Activated T-helper 2 cell treated with anti-CD3 and anti-CD28 coated beads, Interferon-gamma antibody, Interleukin-2, Interleukin-4, amounts not matched to agents 10 μg/mL and 5 μg/mL and 100 μg/mL, durations not matched to agents 14 hours and 24 hours and 36 hours (primary cell): ENCODE measurements at places on chromosomes 12 and 14.

- H3K27me3 ChIP-seq, result peaks cover 14% of the 10 kb centered on the region
- DNase-seq, result no peak
Observed at GRCh38 chr12:95940514-95940913, 1.9 kb downstream of the CCDC38 start.

DNA sequence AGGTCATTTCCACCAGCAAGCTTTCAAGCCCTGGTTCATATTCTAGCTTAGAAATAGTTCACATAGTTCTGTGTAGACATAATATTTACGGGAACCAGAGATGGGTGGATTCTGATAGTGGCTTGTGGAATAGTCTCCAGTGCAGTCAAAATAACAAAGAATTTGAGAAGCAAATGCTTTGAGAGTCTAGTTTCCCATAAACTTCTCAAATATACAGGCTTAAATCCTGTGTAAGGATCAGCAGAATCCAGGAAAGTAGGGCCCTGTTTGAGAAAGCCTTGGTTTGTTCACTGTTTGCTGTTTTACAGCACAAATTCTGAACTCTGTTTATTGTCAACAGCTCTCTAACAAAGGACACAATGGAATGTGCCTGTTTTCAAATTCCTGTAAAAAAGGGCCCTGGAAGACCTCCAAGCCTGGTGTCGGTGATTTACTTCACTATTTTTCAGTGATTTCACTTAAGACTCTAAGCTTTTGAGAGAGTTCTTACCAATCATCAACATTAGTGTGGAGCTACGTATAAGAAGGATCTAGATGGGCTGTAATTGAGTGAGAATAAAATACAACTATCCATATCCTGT is 11.4 kb upstream of the FOS start:
- H3K27me3 ChIP-seq, result peaks cover 52% of the 10 kb centered on the region
- H3K27ac ChIP-seq, result no peak overlapping the region
- no peak overlapping the region for H3K4me3 ChIP-seq
- DNase-seq, result no peak
- H3K4me1 ChIP-seq, result peaks cover 11% of the 10 kb centered on the region

- H3K36me3 ChIP-seq, result no peaks in the 10 kb centered on the region
- H3K27me3 ChIP-seq, result no peaks in the 10 kb centered on the region
- no peak for DNase-seq
- no peaks in the 10 kb centered on the region for H3K4me1 ChIP-seq
Observed at GRCh38 chr12:91460469-91460868, 277.9 kb upstream of the DCN start.

- H3K27ac ChIP-seq, result no peak overlapping the region
- H3K4me3 ChIP-seq, result no peak overlapping the region
- no peaks in the 10 kb centered on the region for H3K27me3 ChIP-seq
- no peaks in the 10 kb centered on the region for H3K4me1 ChIP-seq
Observed at GRCh38 chr14:87160989-87161388, 832.0 kb downstream of the GALC start.

- peaks cover 36% of the 10 kb centered on the region for H3K36me3 ChIP-seq
- no peak for DNase-seq
- no peak overlapping the region for H3K27ac ChIP-seq
- no peaks in the 10 kb centered on the region for H3K27me3 ChIP-seq
Observed at GRCh38 chr12:56996793-56997545, 9.4 kb downstream of the ZBTB39 start.

DNA sequence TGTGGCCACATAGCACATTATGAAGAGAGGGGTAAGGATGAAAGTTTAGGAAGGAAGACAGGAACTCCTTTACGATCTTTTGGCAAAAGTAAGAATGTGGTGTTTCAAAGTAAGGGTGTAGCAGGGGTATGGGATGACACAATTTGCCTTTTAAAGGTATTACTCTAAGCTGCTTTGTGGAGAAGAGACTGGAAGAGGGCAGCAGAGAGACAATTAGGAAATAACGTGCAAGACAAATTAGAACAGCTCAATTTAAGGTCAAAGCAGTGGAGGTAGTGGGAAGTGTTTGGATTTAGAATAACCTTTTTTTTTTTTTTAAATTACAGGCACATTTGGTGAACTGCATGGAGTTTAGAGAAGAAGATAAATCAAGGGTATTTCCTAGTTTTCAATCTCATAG is 342.6 kb downstream of the NOVA1 start:
- H3K27ac ChIP-seq, result no peak overlapping the region
- H3K27me3 ChIP-seq, result no peaks in the 10 kb centered on the region
- no peak overlapping the region for H3K4me3 ChIP-seq
- H3K4me1 ChIP-seq, result no peaks in the 10 kb centered on the region

DNA sequence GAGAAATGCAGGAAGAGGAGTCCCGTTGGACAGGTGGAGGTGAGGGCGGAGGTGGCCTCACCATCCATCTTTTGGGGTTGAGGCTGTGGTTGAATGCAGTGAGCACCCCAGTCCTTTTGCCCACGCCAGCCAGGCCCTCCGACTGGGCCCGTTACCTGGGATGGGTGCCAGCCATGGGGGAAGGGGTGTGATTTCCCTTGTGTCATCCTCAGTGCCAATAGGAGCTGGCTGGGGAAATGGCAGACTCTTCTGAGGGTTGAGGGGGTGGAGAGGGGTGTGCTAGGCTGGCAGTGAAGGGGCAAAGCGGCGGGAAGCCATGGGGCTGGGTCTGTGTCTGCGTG is 9.6 kb downstream of the KCNH3 start:
- peaks cover 27% of the 10 kb centered on the region for H3K27me3 ChIP-seq
- H3K36me3 ChIP-seq, result no peaks in the 10 kb centered on the region
- peaks cover 9% of the 10 kb centered on the region for H3K4me1 ChIP-seq
- no peak overlapping the region for H3K4me3 ChIP-seq
- H3K27ac ChIP-seq, result no peak overlapping the region

GRCh38 chr14:90758959-90759358 is 57.3 kb downstream of the TTC7B start:
- no peak for DNase-seq
- peak overlapping the region; percentile 70 for H3K4me3 ChIP-seq
- H3K27ac ChIP-seq, result peak overlapping the region; percentile 68
- H3K36me3 ChIP-seq, result no peaks in the 10 kb centered on the region

- no peaks in the 10 kb centered on the region for H3K27me3 ChIP-seq
- no peak for DNase-seq
- no peak overlapping the region for H3K4me3 ChIP-seq
- no peaks in the 10 kb centered on the region for H3K4me1 ChIP-seq
- no peaks in the 10 kb centered on the region for H3K36me3 ChIP-seq
Observed at GRCh38 chr12:61137677-61138414, 1122.4 kb upstream of the USP15 start.

GRCh38 chr14:21426692-21427091 is 29.2 kb downstream of the CHD8 start:
- H3K27me3 ChIP-seq, result no peaks in the 10 kb centered on the region
- no peak overlapping the region for H3K27ac ChIP-seq
- DNase-seq, result no peak
- H3K36me3 ChIP-seq, result peaks cover 79% of the 10 kb centered on the region

DNA sequence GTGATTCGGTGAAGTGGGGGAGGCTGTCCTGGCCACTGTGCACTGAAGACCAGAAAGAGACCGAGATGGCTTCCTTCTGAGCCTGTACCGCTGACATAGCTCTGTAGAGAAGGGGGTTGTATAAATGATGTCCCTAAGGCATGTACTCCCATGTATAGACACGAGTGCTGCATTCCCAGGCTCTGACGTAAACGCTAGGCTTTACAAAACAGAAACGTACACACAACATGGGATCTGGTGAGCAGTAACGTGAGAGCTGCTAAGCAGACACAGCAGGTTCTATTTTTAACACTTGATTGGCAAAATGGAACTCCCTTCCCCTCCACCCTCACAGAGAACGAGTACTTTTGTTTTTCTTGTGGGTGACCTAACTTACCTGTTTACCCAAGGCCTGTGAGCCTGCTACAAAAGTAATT is 35.9 kb downstream of the ACADS start:
- peaks cover 2% of the 10 kb centered on the region for H3K4me1 ChIP-seq
- H3K36me3 ChIP-seq, result peaks cover 30% of the 10 kb centered on the region
- H3K27me3 ChIP-seq, result no peaks in the 10 kb centered on the region

DNA sequence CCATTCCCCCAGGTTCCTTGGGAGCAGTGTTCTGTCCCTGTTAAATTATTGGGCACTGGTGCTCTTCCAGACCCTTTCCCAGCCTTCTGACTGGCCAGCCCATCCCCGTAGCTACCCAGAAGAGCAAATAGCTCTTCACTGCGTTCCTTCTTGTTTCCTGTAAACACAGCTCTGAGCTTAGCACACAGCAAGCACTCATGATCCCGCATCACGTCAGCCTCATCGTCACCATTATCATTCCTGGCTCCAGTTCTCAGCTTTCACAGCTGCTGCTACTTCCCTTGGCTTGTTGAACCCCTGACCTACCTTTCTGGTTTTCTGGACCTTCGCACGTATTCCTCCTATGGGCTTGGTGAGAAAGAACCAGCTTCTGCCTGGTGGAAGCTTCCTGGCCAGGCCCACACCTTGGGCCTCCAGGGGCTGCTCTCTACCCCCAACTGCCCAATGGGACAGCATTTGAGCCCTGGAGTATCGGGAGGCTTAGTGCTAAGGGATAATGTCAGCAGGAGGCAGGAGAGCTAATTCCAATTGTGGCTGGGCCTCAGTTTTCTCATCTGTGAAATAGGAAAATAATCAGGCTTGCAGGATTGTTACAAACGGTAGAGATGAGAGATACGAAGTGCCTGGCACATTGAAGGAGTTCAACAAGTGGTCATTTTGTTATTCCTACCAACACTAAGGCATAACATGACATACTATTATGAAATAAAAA is 22.6 kb upstream of the PAPOLA start:
- no peaks in the 10 kb centered on the region for H3K4me1 ChIP-seq
- no peak overlapping the region for H3K27ac ChIP-seq
- DNase-seq, result no peak
- H3K4me3 ChIP-seq, result no peak overlapping the region

GRCh38 chr12:28104316-28104715 is 85.9 kb upstream of the CCDC91 start:
- no peak overlapping the region for H3K27ac ChIP-seq
- no peak overlapping the region for H3K4me3 ChIP-seq
- H3K36me3 ChIP-seq, result no peaks in the 10 kb centered on the region
- DNase-seq, result no peak

- H3K4me3 ChIP-seq, result no peak overlapping the region
- DNase-seq, result no peak
- H3K4me1 ChIP-seq, result peaks cover 15% of the 10 kb centered on the region
Observed at GRCh38 chr14:103526247-103526913, 2.6 kb upstream of the TRMT61A start.

DNA sequence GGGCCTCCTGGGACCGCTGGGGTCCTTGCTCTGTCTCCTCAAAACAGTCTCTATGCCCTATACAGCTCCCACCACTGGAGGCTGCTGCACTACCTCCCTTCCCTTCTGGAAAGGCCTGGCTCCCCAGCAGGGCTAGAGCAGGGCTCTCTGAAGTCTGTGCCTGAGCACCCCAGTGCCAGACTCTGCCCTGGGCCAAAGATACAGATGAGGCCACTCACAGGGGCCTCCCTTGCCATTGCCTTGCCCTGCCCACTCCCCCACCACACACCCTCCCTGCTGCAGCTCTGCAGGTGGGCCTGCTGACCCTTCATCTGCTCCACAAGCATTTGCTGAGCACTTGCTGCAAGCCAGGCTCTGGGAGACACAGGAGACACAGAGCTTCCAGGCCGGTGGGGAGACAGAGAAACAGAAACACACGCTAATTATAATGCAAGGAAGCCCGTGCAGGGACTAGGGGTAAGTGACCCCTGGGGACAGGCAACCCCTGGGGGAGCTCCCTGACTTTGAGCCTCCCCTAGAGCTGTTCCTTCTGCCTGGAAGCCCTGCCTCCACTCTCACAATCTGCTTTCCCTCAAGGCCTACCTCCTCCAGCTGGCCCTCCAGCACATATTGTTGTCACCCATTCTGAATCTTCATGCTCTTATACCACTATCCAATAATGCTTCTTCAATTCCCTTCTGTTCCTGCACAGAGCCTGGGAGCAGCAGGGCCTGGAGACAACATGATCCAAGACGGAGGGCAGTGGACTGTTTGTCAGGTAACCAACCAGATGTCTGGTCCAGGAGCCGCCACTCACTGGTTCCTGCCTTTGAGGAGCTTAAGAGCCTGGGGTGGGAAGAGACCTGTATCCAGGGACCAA is 32.6 kb upstream of the PNMA1 start:
- no peak overlapping the region for H3K4me3 ChIP-seq
- no peaks in the 10 kb centered on the region for H3K27me3 ChIP-seq
- H3K36me3 ChIP-seq, result peaks cover 12% of the 10 kb centered on the region
- H3K27ac ChIP-seq, result peak overlapping the region; percentile 13
- H3K4me1 ChIP-seq, result peaks cover 89% of the 10 kb centered on the region
- no peak for DNase-seq

DNA sequence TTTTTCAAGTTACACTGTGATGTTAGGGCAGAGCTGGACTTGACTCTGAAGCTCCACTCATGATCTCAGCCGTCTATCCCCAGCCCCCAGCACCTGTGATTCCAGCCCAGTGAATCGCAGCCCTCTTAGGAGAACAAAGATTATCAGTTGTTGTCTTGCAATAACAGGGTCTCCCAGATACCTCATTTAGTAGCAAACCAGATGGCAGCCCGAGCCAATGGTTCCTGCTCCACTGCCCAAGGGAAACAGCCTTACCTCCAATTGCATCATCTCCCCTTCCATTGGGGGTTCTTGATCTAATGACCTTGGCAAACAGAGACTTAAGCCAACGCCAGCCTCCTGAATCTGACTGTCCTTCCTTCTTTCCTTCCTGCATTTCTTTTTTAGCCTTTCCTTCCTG is 371.2 kb downstream of the BCL11B start:
- H3K27me3 ChIP-seq, result no peaks in the 10 kb centered on the region
- no peaks in the 10 kb centered on the region for H3K4me1 ChIP-seq
- H3K4me3 ChIP-seq, result no peak overlapping the region
- no peak overlapping the region for H3K27ac ChIP-seq
- DNase-seq, result no peak

DNA sequence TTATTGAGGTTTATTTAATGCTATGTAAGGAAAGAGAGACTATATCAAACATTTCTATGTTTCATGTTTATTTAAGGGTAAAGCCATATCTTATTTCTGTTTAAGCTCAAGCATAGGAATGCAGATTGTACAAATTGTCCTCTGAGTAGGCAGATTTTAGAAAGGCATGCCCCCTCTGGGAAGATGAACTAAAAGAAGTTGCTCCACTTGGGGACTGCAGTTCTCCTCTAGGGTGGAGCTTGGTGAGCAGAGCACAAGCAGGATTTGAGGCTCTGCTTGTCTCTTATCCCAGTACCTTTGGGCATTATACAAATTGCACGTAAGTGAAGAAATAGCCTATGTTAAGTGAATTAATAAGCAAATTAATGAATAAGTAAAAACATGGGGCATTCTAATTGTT is 96.2 kb upstream of the PDE3A start:
- no peak for DNase-seq
- no peaks in the 10 kb centered on the region for H3K27me3 ChIP-seq
- H3K27ac ChIP-seq, result no peak overlapping the region
- no peak overlapping the region for H3K4me3 ChIP-seq
- H3K4me1 ChIP-seq, result no peaks in the 10 kb centered on the region

- no peak overlapping the region for H3K27ac ChIP-seq
- H3K4me3 ChIP-seq, result no peak overlapping the region
- H3K4me1 ChIP-seq, result no peaks in the 10 kb centered on the region
- no peaks in the 10 kb centered on the region for H3K36me3 ChIP-seq
- H3K27me3 ChIP-seq, result peaks cover 2% of the 10 kb centered on the region
Observed at GRCh38 chr14:52885230-52885629, 65.6 kb downstream of the FERMT2 start.

- no peak overlapping the region for H3K4me3 ChIP-seq
- H3K27me3 ChIP-seq, result no peaks in the 10 kb centered on the region
- peaks cover 19% of the 10 kb centered on the region for H3K36me3 ChIP-seq
Observed at GRCh38 chr12:106417926-106418910, 60.7 kb downstream of the POLR3B start.
